ENCODE measurements at places on chromosomes 4 and X.
A peak's percentile ranks its signal among the peaks of the same experiment; 100 is the strongest.

- DNase-seq = no peak
Observed at GRCh38 chr4:100657187-100657586, 139.4 kb upstream of the EMCN start.

- DNase-seq = no peak
Observed at GRCh38 chr4:1375761-1376322, 28.8 kb downstream of the UVSSA start.

GRCh38 chr4:73103799-73104503 is 34.4 kb upstream of the COX18 start:
- DNase-seq = no peak

DNA sequence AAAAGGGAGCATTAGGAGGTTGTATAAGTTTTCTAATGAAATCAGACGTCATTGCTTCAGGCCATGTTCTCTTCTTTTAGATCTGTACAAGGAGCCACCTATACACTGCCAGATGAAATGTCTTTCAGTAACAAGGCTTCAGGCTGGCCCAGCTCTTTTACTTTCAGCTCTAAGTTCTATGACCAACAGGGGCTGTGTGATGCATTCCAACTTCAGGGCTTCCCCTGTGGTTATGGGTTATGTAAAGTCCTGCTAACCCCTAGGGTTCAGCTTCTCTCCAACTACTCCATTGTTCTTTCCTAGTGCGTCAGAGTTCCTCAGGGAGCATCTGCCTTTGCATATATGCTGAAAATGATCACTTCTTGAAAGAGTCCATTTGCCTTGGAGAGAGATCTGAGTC is 79.4 kb upstream of the TTC29 start:
- no peak for DNase-seq

GRCh38 chr4:145320294-145320693 is 139.9 kb upstream of the OTUD4 start:
- DNase-seq = no peak

DNA sequence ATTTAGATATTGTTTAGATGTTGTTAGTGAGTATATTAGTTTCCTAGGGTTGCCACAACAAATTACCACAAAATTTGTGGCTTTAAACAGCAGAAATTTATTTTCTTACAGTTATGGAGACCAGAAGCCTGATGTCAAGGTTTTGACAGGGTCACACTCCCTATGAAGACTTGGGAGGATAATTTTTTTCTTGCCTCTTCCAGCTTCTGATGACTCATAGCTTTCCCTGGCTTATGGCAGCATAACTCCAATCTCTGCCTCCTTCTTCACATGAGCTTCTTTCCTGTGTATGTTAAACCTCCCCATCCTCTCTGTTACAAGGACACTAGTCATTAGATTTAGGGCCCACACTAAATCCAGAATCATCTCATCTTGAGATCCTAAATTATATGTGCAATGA is 20.9 kb upstream of the RAB40A start:
- DNase-seq = no peak

DNA sequence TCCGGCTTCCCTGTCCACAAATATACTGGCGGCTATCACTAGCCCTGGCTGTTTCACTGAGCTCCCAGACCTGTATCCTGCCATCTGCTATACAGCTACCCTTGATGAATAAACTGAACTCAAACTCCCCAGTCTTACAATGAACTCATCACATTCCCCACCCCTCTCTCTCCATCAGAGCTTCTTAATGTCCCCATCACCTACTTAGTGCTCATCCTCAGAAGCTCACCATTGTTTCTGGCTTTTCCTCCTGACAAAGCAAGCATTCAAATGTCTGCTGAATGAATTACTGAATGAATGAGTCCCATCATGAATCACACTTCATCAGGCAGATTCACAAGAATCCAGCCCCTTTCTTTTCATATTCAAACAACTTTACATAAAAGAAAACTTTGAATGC is 5.7 kb upstream of the DGAT2L6 start:
- DNase-seq = no peak

GRCh38 chr4:154719087-154719486 is 24.7 kb upstream of the LRAT start:
- no peak for DNase-seq

GRCh38 chr4:139617702-139618490 is 47.7 kb upstream of the MGST2 start:
- DNase-seq = no peak

DNA sequence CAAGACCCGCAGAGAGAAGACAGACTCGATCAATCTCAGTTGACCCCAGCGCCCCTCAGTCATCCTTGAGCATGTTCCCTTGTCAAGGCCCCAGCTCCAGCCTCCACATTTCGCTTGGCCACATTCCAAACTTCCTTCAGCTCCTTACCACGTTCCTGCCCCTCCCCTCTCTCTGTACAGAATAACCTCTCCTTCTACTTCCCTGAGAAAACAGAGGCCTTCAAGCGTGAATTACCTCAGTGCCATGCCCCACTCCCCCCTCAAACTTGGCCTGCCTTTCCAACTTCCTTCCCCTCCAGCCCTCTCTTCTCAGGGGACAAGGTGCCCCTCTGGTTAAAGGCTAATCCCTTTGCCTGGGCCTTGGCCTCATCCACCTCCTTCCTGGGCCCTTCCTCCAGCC is 3.2 kb upstream of the RIPPLY1 start:
- DNase-seq = no peak

DNA sequence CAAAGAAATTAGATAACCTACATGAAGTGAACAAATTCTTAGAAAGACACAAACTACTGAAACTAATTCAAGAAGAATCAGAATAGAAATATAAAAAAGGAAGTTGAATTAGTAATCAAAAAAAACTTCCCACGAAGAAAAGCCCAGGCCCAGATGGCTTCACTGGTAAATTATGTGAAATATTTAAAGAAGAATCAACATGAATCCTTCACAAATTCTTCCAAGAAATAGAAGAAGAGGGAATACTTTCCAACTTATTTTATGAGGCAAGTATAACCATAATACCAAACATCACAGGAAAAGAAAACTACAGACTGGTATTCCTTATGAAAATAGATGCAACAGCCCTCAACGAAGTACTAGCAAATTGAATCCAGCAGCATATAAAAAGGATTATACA is 30.7 kb downstream of the MOSPD2 start:
- DNase-seq = no peak

DNA sequence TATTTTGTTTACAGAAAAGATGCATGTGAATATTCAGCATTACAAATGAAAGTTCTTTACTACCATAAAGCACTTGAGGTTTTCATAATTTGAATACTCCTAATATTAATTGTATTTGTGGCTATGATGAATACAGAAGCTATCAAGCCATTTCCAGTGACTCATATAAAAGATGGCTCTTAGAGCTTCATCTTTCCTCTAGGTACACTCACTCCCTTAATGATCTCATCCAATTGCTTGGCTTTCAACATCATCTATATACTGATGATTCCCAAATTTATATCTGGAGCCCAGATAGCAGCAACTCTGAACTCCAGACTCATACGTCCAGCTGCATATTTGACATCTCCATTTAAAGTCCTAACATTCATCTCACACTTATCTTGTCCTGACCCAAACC is 183.4 kb upstream of the FAM241A start:
- DNase-seq = no peak

DNA sequence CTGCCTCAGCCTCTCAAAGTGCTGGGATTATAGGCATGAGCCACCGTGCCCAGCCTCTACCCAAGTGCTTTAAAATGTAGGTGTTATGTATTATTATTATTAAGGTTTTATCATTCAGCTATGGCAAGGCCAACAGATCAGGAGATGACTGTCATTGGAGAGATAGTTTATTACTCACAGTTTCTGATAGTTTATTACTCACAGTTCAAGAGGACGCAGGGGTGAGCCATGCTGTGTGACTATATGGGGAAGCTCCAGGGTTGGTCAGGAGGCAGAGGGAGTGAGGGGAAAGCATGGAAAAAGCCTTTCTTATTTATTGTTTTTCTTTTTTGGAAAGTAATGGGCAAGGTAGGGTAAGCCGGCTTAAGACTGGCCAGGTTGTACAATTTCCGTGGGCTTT is 25.4 kb upstream of the ARSD start:
- DNase-seq = no peak

DNA sequence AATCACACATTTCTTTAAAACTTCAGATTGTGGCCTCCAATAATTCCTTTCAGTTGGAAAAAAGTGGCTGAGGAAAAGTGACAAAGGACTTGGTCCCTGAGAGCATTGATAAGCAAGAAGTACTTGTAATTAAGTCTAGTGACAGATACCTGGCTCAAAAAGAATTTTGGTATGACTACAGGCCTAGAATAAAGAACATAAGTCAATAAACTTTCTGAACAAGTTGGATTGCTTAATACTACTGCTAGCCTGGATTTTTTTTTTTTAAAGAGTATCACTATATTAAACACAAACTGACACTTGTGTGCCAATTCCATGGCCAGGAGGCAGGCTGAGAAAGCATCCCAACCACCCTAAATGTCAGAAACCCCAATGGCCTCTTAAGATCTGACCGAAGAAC is 49.3 kb upstream of the PDGFC start:
- DNase-seq = no peak

DNA sequence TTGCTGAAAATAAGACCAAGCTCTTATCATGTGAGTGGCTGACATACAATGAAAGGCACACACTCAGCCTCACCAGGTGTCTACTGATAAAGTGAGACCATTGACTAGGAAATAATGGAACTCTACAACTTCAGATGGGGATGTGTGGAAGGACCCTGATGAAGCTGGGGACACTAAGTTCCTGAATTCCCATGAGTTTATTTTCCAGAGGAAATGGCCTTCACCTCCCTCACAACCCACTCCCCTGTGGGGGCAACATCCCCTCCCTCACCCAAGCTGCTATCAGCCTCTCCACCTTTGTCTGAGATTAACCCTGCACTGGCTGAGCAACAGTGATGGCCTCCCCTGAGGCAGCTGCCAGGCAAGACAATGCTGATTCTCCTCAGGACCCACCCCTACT is 55.2 kb upstream of the SMARCAD1 start:
- DNase-seq = no peak

DNA sequence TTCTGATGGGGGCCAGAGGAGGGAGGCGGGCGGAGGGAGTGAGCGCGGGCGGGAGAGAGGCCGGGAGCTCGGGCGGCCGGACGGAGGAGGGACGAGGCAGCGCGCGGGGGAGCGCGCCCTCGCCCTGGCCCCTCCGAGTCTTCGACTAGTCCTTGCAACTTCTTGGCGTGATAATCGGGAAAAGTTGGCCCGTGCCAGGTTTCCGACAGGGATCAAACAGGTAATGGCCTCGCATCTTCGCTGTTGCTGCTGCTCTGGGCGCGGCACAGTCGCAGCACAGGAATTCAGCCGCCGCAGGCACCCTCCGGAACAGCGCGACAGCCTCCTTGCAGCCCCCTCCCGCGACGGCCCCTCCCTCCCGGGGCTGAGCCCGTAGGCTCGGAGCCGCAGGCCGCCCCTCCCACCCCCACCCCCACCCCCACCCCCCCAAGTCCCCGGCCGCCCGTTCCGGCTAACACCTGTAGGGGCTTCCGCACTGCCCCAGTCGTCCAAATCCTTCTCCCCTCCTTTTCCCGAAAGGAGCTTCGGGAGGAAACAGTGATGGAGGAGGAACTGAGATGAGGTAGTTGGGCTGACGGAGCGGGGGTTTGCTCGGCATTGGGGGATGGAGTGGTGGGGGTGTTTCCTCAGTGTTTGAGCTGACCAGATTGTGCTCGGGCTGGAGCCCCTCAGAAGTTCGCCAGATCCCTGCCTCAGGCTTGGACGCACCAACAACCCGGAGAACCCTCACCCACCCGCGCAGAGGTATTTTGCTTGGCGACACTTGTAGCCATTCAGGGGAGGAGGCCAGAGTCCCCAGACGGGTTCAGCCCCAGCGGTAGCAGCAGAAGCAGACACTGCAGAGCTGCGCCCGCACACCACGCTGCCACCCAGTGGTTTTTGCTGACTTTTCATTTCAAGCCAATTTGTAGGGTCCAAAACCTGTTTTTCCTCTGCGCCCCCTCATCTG is at the start of gene FGF13:
Gene FGF13, minus strand, starts transcription at position 319 of the 949 bp plus-strand sequence. CDS start 714 bp downstream, outside the sequence.
- peak; percentile 29 for DNase-seq

- DNase-seq = no peak
Observed at GRCh38 chrX:37677243-37677642, 8.3 kb upstream of the XK start.

- DNase-seq = no peak
Observed at GRCh38 chr4:107956011-107956410, 24.7 kb downstream of the CYP2U1 start.

DNA sequence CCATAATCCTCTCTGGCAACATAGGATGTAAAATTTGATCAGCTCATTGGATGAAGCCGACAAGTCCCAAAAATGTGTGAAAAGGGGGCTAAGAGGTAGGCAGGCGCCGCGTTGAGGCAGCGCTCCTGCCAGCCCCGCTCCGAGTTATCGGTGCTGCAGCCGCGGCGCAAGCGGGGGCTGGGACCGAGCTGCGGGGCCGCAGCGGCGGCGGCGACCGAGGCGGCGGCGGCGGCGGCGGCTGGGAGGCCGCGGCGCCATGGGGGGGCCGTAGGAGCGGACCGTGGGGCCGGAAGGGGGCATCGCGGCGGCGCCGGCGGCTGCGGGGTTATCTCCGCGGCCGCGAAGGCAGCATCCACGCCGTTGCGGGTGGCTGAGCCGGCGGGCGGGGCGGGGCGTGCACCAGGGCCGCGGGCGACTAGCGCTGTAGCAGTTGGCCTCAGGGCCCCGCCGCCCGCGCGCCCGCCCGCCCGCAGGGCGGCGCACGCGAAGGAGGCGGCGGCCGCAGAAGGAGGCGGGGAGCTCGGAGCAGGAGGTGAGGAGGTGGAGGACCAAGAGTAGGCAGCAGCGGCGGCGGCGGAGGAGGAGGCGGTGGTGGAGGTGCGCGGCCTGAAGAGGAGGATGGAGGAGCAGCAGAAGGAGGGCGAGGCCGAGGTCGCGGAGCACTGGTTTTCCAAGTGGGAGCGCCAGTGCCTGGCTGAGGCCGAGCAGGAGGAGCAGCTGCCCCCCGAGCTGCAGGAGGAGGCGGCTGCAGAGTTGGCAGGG is 126.0 kb upstream of the CXorf66 start:
- DNase-seq = peak; percentile 30

DNA sequence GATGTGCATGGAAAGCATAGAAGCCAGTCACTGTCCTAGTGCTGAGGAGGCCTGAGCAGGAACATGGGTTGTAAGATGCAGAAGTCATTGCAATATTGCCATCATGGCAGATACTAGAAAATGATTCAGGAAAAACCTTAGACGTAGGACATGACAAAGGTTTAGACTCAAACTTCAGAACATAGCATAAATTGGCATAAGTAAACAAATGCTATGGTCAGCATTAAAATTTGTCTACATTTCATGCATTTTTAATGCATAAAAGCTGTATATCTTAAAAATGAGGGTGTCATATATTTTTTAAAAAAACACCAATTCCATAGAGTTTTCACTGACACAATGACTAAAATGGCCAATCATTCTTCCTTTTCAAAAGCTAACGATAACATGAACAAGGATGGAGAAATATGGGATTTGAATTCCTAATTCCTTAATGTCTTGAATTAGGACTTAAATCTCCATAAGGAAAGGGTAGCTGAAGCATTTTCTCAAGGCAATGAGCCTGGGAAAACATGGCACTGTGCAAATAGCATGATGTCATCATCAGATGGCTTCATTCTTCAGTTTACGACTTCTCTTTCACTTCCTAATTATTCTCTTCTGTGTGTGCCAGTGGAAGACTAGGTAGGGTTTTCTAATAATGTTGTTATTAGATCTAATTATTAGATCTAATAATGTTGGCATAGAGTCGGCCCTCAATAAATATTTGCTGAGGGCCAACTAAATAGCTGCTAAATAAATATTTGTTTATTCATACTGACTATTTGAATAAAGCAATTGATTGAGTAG is 125.1 kb upstream of the FRG1 start:
- DNase-seq = no peak

- DNase-seq = no peak
Observed at GRCh38 chr4:36445480-36445879, 164.1 kb downstream of the DTHD1 start.

GRCh38 chr4:101141230-101141629 is 206.1 kb downstream of the PPP3CA start:
- DNase-seq = no peak

GRCh38 chrX:41382714-41383645 is 49.0 kb downstream of the DDX3X start:
- DNase-seq = no peak

All from GM13976 (cell line).